ENCODE measurements at places on chromosomes 4 and X. TPM values are rescaled to one million over a fixed set of nuclear protein-coding genes. Genes with fewer than 3 reads are reported as not detected.
A peak's percentile ranks its signal among the peaks of the same experiment; 100 is the strongest.

DNA sequence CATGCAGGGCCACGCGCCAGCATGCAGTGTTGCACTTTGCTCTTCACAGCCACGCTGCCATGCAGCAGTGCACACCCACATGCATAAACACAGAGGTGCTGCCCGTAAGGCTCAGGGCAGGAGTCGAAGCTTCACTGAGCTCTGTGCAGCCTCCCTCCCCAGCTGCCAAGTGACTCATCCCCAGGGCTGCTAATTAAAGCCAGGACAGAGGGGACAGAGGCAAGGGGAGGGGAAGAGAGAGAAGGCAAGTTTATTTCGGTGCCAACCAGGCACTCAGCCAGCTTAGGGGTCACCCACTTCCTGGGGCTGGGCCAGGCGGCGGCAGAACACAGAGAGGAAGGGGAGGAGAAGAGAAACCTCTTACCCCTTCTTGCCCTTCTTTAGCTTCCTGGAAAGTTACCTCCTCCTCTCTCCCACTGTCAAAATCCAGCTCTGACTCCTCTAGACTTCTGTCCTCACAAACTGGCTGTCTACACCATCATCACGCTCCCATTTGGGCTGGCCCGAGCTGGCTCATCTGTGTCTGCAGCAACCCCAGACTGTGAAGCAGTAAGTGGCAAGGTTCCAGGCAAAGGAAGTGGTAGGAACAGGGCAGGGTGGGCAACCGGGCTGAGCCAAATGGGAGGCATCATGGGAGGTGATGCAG is 6.2 kb upstream of the IQSEC2 start:
- DNase-seq = peak; percentile 75

GRCh38 chrX:56798339-56798711 is 69.3 kb downstream of the NBDY start:
- no peak for DNase-seq

GRCh38 chr4:120096508-120097297 is 30.1 kb upstream of the MAD2L1 start:
- DNase-seq = no peak

GRCh38 chrX:50762578-50762977 is 51.4 kb downstream of the SHROOM4 start:
- no peak for DNase-seq

DNA sequence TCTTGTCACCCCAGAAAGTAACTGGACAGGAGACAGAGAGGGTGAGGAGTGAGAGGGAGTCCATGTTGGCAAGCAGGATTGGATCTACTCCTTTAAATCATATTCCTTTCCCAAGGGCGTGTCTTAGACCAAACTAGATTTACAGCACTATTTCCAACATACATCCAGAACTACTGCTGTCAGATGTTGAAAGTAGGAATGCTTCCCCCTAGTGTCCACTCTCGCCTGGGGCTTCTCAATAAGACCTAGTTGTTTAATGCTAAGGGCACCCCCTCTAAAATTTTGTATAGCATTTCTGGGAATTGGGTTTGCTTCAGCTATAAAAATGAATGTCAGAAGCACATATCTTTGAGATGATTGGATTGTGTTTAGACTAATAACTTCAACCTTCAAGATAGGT is 13.3 kb downstream of the OFD1 start:
- DNase-seq = peak; percentile 50

DNA sequence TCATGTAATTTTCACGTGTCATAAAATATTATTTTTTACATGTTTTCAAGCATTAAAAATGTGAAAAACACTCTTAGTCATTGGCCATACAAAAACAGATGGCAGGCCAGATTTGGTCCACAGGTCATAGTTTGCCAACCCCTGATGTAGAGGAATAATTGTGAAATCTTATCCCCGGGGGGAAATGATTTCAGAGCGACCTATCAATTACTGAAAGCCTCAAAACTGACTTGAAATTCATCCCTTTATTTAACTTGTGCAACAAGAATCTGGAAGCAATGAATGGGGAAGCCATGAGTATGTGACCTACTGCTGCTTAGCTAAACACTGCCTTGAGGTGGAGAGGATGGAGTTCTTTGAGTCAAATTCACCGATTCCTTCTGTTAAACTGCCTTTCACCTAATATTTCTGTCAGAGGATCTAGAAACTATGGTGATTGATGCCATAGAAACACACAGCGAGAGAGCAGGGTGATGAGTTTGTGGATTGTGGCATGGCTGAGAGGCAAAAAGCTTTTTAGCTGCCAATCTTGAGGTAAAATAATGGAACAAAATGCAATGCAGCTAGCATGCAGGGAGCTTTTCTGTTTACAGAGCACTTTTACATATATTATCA is 30.3 kb upstream of the BRS3 start:
- peak; percentile 0 for DNase-seq

GRCh38 chr4:8040607-8041006 is 100.9 kb upstream of the AFAP1 start:
- no peak for DNase-seq

DNA sequence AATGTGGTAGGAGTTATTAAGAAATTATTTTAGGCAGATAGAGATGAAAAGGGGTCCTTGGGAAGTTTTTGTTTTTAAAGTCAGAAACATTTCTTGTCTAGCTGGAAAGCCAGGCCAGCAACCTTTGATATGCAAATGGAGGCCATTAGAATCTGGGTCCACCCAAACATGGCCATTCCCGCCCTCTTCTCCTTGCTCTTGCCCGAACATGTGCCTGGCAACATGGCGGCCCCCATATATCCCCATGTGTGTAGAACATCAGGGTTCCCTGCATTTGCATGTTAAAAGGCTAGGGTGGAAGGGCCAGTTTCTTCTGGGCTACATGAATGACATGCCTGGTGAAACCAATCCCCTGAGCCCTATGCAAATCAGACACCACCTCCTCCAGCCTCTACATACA is 80.7 kb upstream of the PLAC8 start:
- no peak for DNase-seq

GRCh38 chr4:109730619-109731545 is 1.0 kb upstream of the PLA2G12A start:
- no peak for DNase-seq

GRCh38 chrX:10516781-10517322 is 103.5 kb downstream of the MID1 start:
- DNase-seq = no peak

DNA sequence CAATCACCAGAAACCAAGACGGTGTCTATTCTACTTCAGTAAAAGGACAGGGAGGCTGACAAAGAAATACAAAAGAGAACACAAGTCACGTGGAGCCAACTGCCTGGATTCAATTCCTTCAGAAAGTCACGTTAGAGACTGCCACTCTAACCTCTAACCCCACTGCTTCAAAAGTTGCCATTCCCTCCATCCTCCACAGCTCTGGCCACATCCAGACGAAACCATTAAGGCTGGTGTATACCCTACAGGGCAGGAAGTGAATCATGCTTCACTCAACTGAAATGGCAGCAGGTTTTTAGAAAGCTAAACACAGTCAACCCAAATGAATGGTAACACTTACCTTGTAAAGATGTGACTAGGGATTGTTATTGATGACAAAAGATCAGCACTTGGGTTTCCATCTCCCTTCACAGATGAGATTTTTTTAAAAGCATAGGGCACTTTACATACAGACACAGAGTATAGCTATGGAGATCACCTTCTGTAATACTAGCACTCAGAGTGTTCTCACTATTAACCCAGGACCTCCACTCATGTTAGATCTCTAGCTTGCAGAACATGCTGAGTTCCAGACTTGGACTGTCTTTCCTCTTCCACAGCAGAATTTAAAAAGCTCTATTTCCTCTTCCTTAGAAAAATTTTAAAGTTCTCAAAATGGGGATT is 37.4 kb downstream of the MAML3 start:
- DNase-seq = peak; percentile 21

- no peak for DNase-seq
Measured at GRCh38 chr4:16116019-16116418, 32.2 kb upstream of the PROM1 start.

- DNase-seq = no peak
Measured at GRCh38 chr4:16027114-16027513, 56.7 kb downstream of the PROM1 start.

DNA sequence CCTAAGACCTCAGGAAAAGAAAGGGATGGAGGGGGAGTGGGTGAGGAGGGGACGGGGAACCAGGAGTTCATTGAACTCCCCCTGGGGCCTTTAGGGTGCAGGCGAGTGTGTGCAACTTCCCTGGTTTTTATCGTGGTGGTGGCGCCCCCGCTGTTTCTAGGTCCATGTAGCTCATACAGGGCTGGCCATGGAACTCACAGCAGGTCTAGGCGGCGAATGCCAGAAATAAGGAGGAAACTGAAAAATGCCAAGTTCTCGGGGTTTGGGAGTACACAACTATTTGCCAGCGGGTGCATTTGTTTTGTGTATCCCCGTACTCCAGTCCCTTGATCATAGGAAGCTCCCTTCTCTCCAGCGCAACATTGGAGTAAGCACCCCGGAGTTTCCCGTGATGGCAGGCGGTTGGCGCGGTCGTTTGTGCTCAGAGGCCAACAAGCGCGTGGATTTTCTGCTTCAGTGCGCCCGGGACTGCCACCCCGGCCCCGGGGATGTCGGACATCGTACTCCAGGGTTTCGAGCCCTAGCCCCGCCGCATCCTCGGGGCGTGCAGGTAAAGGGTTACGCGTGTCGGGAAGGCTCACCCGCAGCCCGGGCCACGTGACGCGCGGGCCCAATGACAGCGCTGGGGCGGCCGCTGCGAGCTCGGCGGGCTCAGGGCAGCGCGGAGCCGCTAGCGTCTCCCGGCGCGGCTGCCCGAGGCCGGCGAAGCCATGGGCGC is 208.9 kb downstream of the NWD2 start:
- no peak for DNase-seq

TGIF2LX gene
- total RNA-seq = not detected

MAGEA11 gene
- not detected for total RNA-seq

RENBP gene
- 0.40 TPM for total RNA-seq
